Activated naive CD4-positive, alpha-beta T cell treated with Interleukin-2 at 50 U/mL for 16 hours (primary cell): ENCODE measurements at places on chromosomes 1 and 21.

GRCh38 chr1:88461007-88461406, 223.1 kb upstream of the PKN2 start:
- no peak for DNase-seq

- DNase-seq, result no peak
Observed at GRCh38 chr21:37405629-37406028, 39.1 kb downstream of the DYRK1A start.

DNA sequence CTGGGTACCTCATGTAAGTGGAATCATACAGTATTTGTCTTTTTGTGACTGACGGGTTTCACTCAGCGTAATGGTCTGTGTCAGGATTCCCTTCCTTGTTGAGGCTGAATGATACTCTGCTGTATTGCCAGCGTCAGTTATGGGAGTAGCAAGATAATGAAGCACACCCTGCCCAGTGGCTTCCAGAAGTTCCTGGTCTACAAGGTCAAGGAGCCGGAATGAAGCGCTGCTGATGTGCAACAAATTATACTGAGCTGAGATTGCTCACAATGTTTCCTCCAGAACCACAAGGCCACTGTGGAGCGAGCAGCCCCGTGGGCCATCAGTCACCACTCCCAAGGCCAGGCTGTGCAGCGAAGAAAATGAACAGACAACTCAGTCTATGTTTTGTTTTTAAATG, 24.0 kb upstream of the TDRD10 start:
- no peak for DNase-seq

DNA sequence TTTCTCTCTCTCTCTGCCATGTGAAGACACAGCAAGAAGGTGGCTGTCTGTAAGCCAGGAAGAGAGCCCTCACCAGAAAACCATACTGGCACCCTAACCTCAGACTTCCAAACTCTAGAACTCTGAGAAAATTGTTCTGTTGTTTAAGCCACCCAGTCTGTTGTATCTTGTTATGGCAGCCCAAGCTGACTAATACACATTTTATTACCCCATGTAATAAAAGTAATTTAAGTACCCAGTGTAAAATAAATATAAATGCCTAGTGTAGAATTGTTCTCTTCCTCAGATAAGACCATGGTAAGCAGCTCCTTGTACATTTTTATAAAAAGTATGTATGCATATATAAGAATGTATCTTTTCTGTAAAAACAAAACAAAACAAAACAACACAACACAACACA, 119.7 kb downstream of the DTL start:
- DNase-seq, result no peak

GRCh38 chr21:45356653-45357435, 48.1 kb upstream of the COL18A1 start:
- no peak for DNase-seq

GRCh38 chr1:2564815-2565374, 8.7 kb downstream of the TNFRSF14 start:
- DNase-seq, result no peak

DNA sequence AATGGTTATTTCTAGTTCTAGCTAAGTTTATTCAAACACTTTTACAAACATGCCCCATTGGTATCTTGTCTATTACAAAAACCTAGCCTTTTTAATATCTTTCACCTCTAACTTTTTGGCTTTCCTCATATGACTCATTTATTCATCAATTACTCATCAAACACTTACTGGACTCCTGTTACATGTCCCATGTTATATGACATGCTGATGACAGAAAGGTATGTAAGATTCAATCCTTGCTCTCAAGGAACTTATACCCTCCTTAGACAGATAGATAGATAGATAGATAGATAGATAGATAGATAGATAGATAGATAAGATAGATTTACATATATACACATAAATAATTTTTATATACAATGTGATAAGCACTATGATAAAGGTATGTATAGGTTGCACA, 33.9 kb upstream of the INSL5 start:
- no peak for DNase-seq

DNA sequence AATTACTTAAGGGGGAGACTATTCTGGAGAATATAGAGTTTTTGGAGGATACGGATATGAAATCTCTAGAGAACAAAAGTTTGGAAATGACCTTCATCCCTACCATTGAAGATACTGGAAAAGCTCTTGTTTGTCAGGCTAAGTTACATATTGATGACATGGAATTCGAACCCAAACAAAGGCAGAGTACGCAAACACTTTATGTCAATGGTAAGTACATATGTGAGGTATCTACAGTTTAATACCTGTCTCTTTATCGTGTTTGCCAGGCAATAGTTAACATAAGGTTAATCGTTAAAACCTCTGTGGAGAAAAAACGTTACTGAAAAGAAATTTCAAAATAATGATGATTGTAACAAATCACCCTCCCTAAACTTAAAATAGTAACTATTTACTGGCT, 11.8 kb downstream of the VCAM1 start:
- no peak for DNase-seq

GRCh38 chr21:36706482-36706852, 7.6 kb downstream of the SIM2 start:
- no peak for DNase-seq

GRCh38 chr1:226730836-226731235, 8.2 kb downstream of the ITPKB start:
- no peak for DNase-seq

DNA sequence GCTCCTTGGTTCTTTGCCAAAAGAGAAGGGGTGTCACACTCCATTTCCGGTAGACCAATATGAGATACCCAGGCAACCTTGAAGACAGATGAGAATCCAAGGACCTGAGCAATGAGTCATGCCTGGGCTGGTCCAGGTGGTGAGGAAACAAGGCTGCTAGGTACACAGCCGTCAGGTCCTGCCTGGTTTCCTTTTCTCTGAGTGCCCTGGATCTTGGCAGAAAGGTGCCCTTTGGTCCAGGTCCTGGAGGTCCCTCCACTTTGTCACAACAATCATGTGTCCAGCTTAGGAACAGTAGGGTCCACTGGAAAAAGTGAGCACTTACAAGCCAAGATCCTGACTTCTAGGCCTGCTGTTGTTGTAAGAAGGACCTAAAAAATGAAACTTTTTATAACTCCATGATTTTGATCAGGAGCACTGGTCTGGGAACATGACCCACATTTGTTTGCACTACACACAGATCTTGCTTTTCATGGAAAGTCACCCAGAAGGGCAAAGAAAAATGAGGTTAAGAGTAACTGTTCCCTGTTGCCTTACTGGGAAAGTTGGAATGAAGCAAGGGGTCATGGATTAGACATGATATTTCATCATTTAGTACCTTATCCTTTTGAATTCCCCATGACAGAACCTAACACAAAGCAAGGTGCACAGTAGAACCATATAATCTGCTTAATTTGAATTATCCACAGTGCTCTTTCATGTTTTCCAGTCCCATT, 94.7 kb downstream of the PAPPA2 start:
- no peak for DNase-seq

- DNase-seq, result no peak
Observed at GRCh38 chr1:72111662-72112061, 170.7 kb downstream of the NEGR1 start.

DNA sequence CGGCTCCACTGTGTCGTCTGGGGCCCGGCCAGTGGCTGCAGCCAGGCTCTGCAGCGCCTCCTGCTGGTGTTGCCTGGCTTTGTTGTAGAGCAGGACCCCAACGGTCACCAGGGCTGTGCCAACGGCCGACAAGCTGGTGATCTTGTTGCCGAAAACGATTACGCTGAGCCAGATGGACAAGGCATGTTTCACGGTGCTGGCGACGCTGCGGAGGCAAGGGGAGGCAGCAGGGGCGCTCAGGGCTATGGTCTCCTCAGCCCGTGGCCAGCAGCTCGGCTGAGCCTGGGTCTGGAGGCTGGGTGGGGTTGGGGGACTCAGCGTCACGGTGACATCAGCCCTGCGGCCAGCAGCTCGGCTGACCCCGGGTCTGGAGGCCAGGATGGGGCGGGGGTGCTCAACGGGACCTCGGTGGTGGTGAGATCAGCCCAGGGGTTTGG, 7.0 kb upstream of the CDK11B start:
- peak; percentile 35 for DNase-seq

- DNase-seq, result no peak
Observed at GRCh38 chr21:44017601-44018000, 5.5 kb downstream of the TRAPPC10 start.

- DNase-seq, result no peak
Observed at GRCh38 chr1:37537378-37537777, 16.7 kb downstream of the SNIP1 start.

- DNase-seq, result no peak
Observed at GRCh38 chr1:228891272-228892034, 156.2 kb downstream of the RHOU start.

DNA sequence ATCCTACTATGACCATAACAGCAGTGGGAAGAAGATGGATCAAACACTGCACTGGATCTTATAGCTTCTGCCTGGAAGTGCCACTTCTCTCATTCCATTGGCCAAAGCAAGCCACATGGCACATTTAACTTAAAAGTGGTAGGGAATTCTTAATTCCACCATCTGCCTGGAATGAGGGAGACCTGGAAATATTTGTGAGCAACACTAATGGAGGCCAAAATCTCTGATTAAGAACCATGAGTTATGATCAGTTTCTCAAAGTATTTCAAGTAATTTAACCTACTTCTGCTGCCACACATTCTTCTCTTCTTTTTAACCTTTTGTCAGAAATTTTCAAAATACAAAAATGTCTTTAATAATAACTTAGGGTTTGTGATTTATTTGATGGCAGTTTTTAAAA, 154.0 kb upstream of the C1orf87 start:
- DNase-seq, result no peak

DNA sequence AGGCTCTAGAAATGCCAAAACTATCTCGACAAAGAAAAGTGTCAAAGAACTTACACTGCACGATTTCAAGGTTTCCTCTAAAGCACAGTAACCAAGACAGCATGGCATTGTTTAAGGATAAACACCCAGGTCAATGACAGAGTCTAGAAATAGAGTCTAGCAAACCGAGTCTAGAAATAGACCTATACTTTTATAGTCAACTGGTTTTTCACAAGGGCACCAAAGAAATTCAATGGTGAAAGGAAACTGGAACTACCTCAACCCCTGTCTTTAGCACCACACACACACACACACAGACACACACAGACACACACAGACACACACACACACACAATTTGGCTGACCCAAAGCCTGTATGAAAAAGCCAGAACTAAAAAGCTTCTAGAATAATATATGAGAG, 67.1 kb upstream of the PGBD5 start:
- no peak for DNase-seq

DNA sequence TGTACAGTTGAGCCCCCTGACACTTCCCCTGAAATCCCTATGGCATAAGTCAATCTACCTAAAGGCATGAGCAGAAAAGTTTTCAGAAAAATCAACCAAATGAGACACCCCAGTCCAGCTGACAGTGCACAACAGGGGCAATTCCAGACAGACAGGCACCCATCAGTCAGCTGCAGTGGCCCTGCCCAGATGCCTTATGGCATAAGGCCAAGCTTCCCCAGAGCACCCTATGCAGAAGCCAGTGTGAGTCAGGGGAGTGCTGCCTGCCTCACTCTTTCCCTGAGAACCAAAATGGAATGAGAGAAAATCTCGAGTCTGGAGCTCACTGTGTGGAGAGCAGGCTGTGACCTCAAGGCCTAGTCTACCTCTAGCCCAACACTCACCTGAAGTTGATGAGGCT, 38.1 kb downstream of the MRAP start:
- DNase-seq, result no peak

- DNase-seq, result no peak
Observed at GRCh38 chr1:172929006-172929405, 121.7 kb downstream of the TNFSF18 start.

DNA sequence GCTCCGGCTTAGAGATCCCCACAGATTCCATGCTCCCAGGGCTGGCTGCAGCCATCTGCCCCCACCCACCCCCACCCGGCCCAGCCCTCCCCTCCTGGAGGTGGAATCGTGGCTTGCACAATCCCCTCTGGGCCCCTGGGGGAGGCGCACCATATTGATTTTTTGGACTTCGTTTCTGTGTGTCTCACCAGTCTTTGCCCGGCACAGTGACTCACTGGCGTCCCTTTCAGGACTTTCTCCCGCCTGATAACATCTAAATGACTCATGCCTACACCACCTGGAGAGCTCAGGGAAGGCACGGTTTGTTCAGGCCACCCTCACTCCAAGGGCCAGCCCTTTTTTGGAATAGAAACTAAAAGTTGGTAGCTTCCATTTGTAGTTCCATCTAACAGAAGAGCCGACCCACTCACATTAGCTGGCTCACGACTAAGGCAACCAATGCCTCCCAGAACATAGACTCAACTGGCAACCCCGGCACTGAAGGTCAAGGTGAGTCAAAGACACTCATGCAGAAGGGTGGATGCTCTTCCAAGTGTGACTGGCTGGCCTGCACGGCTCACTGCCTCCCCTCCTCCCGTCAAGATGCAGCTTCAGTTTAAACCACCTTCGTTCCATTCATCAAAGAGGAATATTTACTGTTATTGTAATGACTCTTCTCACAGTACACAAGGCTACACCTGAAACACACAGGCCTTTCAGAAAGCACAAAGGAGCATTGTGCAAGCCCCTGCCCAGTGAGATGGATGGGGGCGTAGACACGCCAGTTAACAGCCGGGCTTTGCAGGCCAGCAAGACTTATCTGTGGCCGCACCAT, 18.1 kb upstream of the ETS2 start:
- DNase-seq, result no peak

GRCh38 chr1:148263906-148264255, 111.8 kb upstream of the NBPF11 start:
- no peak for DNase-seq

GRCh38 chr1:178232949-178233348, 139.0 kb downstream of the RASAL2 start:
- DNase-seq, result no peak

DNA sequence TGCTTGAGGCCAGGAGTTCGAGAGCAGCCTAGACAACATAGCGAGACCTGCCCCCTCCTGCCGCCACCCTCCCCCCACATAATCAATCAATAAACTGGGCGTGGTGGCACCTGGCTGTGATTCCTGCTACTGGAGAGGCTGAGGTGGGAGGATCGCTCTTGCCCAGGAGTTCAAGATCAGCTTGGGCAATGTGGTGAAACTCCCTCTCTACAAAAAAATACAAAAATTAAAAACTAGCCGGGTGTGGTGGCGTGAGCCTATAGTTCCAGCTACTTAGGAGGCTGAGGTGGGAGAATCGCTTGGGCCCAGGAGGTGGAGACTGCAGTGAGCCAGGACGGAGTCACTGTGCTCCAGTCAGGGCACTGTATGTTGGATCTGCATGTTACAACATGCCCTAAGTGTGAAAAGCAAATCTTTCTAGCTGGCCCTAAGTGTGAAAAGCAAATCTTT, 7.0 kb upstream of the MDM4 start:
- DNase-seq, result no peak

- no peak for DNase-seq
Observed at GRCh38 chr1:93603106-93603505, 78.5 kb downstream of the BCAR3 start.

DNA sequence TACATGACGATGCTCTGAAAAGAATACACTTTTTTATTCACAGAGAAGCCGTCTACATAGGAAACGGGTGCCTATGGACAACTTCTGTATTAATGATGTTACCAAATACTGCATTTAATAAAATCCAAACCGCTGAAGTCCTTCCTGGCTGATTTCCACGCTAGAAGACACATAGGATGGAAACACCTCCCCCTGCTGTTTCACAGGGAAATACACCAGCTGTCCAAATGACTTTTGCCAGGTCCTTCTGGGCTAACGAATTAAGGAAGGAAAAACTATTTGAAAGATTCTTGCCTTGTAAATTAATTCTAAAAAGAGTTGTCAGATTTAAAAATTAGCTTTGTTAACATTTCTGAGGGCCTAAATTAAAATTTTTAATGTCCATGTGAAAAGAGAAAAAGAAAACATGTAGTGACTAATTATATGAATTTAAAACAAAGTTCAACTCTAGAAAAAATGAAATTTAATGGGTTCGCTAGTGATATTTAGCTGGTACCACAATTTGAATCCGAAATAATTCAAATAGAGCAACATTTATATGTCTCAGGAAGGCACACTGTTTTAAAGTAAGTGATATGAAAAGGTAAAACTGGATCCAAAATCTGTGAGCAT, 146.0 kb downstream of the RERE start:
- peak; percentile 14 for DNase-seq
